ENCODE measurements at places on chromosomes 7 and 10.

GRCh38 chr7:157625973-157626742 lies 289.4 kb downstream of the DNAJB6 start:
- DNase-seq = no peak

DNA sequence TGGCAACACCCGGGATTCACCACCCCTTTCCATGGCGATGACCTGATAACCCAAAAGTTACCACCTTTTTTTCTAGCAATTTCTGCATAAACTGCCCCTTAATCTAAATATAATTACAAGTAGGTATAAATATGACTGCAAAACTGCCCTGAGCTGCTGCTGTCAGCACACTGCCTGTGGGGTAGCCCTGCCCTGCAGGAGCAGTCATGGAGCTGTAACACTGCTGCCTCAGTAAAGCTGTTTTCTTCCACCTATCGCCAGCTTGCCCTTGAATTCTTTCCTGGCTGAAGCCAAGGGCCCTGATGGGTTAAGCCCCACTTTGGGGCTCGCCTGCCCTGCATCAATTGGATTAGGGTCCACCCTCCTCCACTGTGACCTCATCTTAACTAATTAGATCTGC lies 368.8 kb downstream of the SFMBT2 start:
- no peak for DNase-seq

- no peak for DNase-seq
Measured at GRCh38 chr10:17910125-17910789, 41.5 kb upstream of the SLC39A12 start.

GRCh38 chr7:138752518-138753149 lies 45.2 kb upstream of the TMEM213 start:
- peak; percentile 92 for DNase-seq

DNA sequence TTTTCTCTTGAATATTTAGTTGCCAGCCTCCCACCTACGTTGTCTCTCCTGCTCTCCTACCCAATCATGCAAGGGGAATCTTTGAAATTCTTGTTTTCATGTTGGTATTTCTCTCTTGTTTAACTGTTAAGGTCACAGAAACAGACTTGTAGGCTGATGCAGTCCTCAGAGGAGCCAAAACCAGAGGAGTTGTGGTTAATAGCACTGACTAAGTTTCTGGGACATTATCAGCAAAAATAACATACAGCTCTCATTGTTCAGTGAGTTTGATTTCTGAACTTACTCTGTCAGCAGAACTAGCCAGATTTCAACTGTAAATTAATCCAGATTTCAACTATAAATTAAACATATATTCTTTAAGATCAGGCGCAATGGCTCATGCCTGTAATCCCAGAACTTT lies 11.1 kb upstream of the CUL1 start:
- DNase-seq = no peak

DNA sequence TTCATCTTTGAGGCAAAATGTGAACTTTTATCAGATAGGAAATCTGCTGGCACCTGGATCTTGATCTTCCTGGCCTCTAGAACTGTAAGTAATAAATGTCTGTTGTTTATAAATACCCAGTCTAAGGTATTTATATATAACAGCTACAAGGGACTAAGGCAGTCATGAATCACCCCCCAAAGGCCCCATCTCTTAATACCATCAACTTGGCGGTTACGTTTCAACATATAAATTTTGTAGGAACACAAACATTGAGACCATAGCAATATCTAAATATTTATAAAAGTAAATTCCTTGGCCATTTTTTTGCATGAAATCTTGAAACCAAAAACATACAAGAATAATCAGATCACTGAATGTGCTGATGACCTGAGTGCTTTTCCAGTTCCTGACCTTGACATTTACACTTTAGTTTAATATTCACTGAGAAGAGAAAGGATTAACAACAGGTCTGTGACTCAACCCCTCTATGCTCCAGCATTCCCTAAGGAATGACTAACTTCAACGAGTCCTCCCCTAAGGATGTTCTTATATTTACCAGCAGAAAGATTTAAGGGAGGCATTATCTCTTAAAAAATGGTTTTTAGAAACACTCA lies 1438.5 kb upstream of the CELF2 start:
- DNase-seq = no peak

GRCh38 chr7:33472348-33473025 lies 343.1 kb downstream of the BBS9 start:
- no peak for DNase-seq

DNA sequence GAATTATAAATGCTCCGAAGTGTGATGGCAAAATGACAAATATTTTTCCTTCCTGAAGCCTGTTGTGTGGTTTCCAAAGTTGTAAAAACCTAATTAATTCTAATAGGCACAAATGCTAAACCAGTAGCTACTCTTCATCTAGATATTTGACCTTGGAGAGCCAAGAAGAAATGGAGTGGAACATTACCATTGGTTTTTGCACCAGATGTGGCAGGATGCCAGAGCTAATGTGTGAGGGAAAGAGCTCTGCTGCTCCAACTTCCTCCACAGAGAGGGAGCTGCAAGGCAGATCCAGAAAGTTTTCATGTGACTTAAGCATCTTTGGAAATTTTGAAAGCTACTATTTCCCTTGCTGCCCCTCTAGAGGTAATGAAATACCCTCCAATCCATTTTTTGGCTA lies 65.1 kb upstream of the HPS1 start:
- no peak for DNase-seq

DNA sequence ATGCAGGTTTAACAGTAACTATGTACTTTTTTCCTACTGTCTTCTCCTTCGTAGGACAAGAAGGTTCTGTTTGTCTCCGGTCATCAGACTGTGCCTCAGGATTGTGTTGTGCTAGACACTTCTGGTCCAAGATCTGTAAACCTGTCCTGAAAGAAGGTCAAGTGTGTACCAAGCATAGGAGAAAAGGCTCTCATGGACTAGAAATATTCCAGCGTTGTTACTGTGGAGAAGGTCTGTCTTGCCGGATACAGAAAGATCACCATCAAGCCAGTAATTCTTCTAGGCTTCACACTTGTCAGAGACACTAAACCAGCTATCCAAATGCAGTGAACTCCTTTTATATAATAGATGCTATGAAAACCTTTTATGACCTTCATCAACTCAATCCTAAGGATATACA lies 2.4 kb downstream of the DKK1 start:
- DNase-seq = no peak

DNA sequence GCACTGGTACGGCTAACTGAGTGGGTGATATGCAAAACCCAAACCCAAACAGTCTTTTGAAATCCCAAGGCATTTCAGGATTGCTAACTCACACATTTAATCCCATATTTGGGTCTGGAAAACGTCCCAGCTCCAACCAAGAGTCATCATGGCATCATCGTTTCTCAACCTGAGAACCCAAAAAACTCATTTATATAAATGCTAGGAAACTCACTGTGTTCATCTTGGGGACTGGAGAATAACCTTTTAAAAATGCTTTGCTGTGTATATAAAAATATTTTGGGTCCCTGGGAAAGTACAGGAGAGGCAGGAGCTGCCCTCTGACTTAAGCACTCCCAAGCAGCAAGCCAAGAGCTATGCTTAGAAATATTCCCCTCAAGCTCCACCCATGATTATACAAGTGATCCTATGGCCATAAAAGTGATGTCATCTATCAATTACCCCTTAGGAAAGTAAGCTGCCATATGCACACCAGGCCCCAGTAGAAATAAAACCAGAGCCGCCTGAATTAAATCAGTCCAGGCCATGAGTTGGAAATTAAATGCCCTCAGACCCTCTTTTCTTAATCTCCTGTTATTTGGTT lies 352.1 kb downstream of the FRMD4A start:
- DNase-seq = no peak

GRCh38 chr7:24800667-24801066 lies 43.4 kb upstream of the GSDME start:
- DNase-seq = no peak

GRCh38 chr7:94907811-94908322 lies 473 bp downstream of the PPP1R9A start:
- no peak for DNase-seq

DNA sequence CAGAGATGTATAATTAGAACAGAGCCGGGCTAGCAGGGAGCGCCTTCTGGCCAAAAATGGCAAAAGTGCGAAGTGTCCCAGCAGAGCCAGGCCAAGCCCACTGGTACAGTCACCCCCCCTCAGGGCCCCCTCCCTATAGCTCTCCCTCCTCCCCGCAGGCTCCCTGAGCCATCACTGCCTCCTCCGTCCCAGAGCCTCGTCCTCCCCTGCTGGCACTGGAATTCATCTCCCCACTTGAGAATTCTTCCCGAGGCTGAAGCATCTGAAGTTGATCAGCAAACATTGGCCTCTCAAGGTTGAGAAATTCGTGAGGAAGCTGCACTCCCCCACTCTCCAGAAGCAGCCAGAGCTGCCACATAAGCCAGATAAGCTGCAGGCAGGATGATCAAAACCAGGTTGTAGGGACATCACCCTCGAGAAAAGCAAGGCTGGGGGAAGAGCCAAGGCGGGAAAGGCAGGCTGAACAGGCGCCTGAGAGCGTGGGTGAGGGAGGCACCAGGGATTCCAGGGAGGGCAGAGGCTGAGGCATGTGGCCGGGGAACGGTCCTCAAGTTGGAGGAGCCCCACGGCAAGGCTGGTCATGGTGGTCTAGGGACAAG lies 23.4 kb downstream of the CAMK2G start:
- no peak for DNase-seq

DNA sequence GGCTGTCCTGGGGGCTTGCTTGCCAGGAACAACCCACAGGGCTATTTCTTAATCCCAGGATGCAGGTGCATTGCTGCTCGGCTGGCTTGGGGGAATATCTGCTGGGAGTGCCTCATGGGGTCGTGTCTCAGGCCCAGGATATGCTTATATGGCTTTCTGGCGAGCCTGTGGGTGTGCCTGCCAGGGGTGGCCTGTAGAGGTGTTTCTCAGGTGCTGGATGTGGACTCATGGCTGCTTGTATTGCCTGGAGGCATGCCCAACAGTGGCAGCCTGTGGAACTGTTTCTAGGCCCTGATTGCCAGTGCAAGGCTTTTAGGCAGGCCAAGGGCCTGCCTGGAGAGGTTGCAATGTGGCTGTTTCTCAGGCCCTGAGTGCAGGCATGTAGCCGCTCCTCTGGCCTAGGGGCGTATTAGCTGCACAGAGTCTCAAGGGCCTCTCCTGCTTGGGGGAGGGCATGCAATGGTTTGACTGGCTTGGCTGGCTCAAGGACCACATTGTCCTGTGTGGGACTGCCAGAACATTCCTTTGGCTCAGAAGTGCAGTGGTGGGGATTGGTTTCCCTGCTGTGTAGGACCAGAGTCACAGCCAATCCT lies 202.1 kb downstream of the ATRNL1 start:
- no peak for DNase-seq

DNA sequence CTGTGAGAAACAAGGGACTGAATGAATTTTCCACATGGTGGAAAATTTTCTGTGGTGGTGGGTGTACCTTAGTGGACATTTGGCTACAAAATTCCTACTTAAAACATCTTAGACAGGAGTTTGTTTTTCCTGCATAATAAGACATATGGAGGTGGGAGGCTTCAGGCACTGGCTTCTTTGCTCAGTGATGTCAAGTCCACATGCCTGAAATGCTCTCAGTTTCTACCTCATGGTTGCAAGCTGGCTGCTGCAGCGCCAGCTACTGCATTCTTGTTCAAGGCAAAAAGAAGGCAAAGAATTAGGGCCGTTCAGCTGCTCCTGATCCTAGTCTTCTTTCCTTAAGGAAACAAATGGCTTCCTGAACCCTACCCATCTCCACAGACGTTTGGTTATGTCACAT lies 99.9 kb upstream of the FAM204A start:
- DNase-seq = no peak

GRCh38 chr10:45006276-45007030 lies 5.7 kb downstream of the ZNF22 start:
- no peak for DNase-seq

GRCh38 chr7:127760436-127761031 lies 108.5 kb downstream of the SND1 start:
- DNase-seq = no peak

- DNase-seq = no peak
Measured at GRCh38 chr7:87100326-87100725, 40.9 kb upstream of the ELAPOR2 start.

- no peak for DNase-seq
Measured at GRCh38 chr7:77258014-77258413, 58.4 kb upstream of the FGL2 start.

- DNase-seq = no peak
Measured at GRCh38 chr10:117694190-117694589, 151.6 kb downstream of the EMX2 start.

DNA sequence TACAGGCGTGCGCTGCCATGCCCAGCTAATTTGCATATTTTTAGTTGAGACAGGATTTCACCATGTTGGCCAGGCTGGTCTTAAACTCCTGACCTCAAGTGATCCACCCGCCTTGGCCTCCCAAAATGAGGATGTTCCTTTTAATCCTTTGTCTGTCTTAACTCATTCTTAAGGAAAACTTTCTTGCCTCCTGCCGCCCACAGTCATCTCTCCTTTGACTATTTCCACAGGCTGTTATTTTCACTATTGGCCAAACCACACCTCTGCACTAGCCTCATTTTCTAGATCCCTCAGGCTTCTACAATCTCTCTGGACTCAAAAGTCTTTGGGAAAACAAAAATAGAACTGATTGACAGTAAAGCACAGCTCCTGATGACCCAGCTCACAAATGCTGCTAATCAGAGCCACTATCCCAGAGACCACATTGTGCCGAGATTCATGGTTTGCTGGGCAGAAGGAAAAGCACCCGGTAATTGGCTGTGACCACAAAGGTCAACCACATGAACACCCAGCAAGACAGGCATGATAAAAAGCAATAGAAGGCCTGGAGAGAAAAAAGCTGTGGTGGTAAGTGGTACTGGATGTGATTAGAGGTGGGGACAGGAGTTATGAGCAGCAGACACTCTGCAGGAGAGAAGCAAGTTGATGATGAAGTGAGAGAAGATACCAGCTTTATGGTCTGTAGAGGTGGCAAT lies 44.1 kb upstream of the ZNRF2 start:
- DNase-seq = no peak

- DNase-seq = no peak
Measured at GRCh38 chr10:11256896-11257295, 239.2 kb downstream of the CELF2 start.

DNA sequence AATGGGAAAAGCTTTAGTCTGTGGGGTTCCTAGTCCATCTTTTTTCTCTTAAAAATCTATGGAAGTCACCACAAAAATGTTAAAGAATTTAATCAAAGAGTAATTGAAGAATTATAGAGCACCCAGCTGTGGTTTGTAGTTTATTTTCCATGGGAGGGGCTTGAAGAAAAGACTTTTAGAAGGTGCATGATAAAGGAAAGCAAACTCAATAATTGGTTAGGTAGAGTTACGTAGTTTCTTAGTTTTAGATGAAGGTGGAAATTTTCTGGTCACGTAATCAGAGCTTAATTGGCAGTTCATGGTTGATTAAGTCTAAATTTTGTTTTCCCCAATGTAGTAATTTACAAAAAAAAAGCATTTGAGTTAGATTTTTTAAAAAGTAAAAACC lies 724 bp downstream of the ZNF107 start:
- DNase-seq = no peak
